ENCODE measurements at places on chromosomes 7 and 10.

GRCh38 chr10:104334561-104334960 is 3.7 kb downstream of the ITPRIP start:
- DNase-seq: no peak

DNA sequence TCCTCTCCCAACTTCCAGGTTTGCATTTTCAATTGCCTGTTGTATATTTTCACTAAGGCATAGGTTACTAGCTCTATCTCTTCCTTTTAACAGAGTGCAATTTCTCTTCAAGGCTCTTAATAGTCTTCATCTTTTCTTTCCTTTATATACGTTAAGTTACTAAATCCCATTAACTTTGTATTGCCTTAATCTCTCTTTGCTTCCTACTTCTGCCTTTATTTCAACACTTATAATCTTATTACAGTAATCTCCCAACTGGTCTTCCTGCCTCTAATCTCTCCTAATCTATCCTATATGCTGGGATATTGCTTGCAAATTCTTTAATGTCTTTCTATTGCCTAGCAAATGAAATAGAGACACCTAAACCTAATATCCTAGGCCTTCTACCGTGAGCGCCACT is 26.1 kb downstream of the ST7 start:
- no peak for DNase-seq

- no peak for DNase-seq
These were observed 74.3 kb downstream of the SEMA3E start for GRCh38 chr7:83574616-83575015.

GRCh38 chr7:98339043-98339442 is 57.6 kb downstream of the BRI3 start:
- DNase-seq: no peak

DNA sequence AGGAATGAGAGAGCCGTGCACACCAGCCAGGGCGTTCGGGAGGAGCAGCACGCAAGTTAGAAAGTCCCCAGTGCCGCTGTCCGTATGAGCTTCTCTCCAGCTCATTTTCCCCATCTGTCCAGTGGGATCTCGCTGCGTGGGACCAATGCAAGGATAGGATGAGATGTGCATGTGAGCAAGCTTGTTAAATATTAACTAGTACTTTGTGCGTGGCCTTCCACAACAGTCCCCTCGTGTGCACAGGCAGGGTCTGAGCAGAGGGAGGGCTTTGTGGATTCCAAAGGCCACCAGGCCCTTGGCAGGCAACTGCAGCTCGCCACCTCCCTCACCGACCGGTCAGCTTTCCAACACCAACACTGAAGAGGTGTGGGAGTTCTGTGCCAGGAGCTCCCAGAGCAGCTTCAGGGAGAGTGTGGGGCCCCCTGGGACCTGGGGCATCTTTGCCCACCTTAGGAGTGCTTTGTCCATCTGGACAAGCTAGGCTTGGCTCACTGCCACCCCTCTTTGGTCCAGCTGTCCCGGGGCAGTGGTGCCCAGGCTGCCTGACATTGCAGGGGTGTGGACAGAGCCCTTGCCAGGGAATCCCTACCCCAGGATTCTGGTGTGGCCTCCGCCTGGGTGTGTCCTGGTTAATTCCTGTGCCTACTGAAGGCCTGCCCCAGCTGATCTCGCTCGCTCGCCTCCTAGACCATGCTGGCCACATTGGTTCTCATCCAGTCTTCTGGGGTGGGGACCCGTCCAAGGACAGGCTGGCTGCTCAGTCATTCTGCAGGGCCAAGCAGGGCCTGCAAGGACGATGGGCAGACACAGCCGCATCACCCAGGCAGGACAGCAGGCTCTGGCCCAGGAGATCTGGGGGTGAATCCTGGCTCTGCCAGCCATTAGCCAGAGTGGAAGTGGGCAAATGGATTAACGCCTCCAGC is 5.3 kb downstream of the FAM20C start:
- no peak for DNase-seq

GRCh38 chr7:42407021-42407710 is 170.2 kb upstream of the GLI3 start:
- DNase-seq: no peak

- no peak for DNase-seq
These were observed 231.5 kb upstream of the NRP1 start for GRCh38 chr10:33566001-33566400.

- no peak for DNase-seq
These were observed 29.4 kb downstream of the DNAJB9 start for GRCh38 chr7:108598914-108599580.

GRCh38 chr10:71838264-71839211 is 12.5 kb downstream of the PSAP start:
- no peak for DNase-seq

- DNase-seq: no peak
These were observed 17.2 kb downstream of the CHST15 start for GRCh38 chr10:124076148-124076733.

DNA sequence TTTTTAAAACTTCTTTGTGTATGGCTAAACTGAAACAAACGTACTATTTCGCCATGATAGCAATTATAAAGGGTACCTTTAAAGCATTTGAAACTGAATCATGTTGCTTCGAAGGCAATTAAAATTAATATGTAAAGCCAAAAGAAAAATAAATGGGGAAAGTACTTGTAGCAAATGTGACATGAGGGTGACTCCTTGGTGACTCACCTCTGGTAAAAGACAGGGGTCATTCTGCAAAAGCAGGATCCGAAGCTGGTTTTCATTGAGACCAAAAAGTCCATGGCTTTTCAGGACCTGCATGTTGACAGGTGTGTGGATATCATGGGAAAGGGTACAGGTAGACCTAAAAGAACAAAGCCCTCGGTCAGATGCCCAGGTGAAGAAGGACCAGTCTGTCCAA is 1.5 kb downstream of the ZC3HAV1L start:
- DNase-seq: no peak

DNA sequence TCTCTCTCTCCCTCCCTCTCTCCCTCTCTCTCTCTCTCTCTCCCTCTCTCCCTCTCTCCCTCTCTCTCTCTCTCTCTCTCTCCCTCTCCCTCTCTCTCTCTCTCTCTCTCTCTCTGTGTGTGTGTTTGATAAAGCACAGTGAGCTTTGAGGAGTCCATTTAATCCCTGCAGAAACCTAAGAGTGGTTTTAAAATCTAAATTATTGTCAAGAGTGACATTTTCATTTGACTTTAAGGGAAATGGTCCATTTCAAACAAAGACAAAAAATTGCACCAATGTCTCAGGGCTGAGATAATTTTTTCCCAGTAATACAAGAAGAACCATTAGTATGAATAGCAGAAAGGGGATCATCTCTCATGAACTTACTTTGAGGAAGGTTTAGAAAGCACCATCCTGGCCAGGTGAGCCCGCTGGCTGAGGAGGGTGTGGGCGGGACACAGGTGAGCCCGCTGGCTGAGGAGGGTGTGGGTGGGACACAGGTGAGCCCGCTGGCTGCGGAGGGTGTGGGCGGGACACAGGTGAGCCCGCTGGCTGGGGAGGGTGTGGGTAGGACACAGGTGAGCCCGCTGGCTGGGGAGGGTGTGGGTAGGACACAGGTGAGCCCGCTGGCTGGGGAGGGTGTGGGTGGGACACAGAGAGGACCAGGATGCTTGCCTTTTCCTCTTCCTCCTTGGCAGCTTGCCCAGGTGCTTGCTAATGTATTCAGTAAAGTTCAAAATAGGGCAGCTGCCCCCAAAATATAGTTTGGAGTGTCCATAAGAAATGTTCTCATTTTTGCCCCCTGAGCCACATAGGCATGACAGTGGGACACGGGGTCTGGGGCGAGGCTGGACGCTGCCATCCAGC is 125.0 kb downstream of the DNAJB6 start:
- DNase-seq: no peak

- DNase-seq: no peak
These were observed 53.8 kb downstream of the ST7 start for GRCh38 chr7:117006907-117007684.

- no peak for DNase-seq
These were observed 17.0 kb upstream of the ADAMTS14 start for GRCh38 chr10:70655316-70655715.

DNA sequence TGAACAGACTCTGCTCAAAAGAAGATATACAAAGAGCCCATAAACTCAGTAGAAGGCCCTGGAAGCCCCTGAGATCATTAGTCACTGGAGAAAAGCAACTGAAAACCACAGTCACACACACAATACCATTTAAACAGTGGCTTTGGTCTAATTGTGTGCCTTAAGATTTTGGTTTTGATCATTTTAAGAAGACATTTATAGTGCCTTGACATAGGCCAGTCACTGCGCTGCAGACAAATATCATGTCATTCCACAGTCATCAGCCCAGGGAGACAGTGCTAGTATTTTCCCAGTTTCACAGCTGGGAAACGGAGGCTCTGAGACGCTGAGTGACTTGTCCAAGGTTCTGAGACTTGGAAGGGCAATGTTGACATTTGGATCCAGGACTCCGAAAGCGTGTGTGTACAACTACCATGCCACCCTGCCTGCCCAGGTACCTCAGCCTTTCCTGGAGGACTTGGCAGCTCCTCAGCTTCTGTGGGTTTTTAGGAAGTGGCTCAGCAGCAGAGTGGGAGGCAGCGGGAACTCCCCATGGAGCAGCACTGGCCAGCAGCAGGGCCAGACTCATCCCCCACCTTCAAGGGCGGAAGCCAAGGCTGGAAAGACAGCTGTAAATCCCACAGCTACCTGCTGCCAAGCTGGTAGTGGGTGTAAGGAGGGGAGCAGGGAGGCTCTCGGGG is 173.9 kb downstream of the WDR11 start:
- DNase-seq: no peak

GRCh38 chr7:77651575-77652162 is 44.6 kb upstream of the RSBN1L start:
- DNase-seq: peak; percentile 62

GRCh38 chr7:106392590-106392989 is 107.8 kb upstream of the NAMPT start:
- no peak for DNase-seq

DNA sequence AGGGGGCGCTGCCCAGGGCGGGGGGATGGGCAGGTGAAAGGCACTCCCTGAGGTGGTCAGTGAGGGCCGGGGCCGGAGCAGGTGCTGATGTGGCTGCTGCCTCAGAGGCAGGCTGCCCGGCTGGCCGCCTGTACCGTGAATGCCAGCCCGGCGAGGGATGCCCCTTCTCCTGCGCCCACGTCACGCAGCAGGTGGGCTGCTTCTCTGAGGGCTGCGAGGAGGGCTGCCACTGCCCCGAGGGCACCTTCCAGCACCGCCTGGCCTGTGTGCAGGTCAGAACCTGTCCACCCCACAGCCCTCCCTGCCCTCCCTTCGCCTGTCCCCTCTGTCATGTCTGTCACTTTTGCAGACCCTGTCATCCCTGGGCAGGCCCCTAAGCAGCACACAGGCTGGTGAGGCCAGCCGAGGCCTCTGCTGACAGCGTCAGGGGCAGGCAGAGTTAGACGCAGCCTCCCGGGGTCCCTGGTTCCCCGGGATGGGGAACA is 21.9 kb upstream of the ZNF862 start:
- no peak for DNase-seq

DNA sequence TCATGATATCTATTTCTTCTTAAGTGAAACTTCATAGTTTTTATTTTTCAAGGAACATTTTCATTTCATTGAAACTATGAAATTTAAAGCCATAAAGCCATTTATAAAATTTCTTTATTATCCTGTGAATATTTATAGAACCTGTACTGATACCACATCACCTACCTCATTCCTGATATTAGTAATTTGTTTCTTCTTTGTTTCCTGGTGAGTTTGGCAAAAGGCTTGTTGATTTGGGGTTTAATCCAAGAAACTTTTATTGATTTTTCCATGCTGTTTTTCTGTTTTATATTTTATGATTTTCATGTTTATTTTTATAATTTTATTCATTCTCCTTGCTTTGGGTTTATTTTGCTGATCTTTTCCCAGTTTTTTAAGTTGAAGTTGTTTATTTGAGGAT is 669.4 kb downstream of the NXPH1 start:
- no peak for DNase-seq

- peak; percentile 48 for DNase-seq
These were observed 22.5 kb downstream of the CFAP43 start for GRCh38 chr10:104209575-104210198.

GRCh38 chr7:151003572-151003971 is 12.8 kb downstream of the NOS3 start:
- no peak for DNase-seq

Measured in GM13977 (cell line).